ENCODE measurements at places on chromosomes 3 and 15.

DNA sequence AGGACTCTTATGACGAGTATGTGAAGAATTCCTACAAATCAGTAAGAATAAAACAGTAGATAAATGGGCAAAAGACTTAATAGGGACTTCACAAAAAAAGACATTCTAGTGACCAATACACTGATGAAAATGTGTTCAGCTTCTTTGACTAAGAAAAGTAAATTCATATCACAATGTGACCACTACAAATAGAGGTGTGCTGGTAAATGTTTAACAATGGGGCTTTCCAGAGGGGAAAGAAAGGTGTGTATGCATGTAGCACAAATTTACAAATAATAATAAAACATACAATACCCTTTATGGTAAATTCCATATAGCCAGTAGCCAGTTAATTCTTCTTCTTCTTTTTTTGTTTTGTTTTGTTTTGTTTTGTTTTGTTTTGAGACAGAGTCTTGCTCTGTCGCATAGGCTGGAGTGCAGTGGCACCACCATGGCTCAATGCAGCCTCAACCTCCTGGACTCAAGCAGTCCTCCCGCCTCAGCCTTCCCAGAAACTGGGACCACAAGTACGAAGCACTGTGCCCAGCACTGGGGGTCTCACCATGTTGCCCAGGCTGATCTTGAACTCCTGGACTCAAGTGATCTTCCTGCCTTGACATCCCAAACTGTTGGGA is 17.5 kb upstream of the NMD3 start:
- no peak for DNase-seq

- DNase-seq, result peak; percentile 80
Observed at GRCh38 chr3:43709022-43709421, 18.3 kb downstream of the ABHD5 start.

GRCh38 chr15:84874981-84875699 is 9.3 kb upstream of the SLC28A1 start:
- DNase-seq, result peak; percentile 50

DNA sequence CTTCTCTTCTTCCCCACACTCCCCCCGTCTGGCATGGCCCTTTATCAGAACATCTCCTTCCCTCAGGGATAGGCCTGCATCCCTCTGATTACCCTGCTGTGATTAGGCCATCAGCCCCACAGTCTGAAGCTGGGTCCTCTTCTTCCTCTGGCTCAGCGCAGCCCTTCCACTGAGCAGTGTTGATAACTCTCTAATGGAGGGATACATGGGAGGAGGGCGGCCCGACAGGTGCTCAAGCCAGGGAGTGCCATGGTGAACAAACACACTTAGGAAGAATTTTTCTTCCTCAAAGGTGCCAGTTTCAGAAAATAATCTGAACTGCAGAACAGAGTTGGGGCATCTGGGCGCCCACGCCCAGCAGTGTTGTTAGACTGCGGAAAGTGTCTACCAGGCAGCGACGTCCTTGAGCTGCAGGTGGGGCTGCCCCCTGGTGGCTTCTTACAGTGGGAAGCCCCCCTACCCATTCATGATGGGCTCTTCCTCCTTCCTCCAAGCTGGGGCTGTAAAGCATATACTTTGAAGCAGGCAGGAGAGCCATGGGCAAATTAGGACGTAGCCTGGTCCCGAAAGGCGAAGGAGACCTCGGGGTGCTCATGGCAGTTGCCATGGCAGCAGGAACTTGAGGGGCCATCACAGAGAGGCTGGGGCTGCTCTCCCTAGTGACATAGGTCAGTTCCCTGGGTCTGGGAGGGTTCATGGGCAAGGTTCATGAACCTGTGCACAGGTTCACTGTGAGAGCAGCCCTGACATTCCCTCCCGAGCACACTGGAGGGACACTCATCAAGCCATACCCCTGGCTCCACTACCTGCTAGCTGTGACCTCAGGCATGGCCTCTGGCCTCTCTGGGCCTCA is 33.2 kb upstream of the NR2C2 start:
- DNase-seq, result no peak

DNA sequence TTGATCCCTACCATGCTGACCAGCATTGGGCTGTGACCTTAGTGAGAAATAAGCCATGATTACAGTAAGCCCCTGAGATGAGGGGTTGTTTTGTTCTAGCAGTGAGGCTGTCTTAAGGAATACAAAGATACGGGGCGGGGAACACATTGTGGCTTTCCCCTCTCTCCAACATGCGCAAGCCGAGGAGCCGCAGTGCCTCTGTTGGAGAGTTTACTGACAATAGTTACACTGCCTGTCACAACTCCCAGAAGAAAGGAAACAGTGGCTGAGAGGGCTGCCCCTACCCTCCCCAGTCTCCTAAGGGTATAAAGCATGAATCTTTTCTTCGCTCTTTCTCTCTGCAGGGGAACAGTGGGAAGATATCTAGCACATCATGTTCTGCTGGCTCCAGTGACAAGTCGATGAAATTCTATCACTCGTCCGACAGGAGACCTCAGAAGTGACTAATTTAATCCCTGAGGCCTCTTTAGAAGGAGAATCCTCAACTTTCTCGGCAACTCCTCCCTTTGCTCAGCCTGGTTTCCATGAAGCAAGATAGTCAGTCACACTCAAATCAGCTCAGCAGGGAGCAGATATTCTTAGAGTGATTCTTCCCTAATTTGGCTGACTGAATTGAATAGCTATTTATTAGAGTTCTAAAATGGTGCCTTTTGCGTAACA is 409.0 kb upstream of the PROK2 start:
- DNase-seq, result peak; percentile 31

DNA sequence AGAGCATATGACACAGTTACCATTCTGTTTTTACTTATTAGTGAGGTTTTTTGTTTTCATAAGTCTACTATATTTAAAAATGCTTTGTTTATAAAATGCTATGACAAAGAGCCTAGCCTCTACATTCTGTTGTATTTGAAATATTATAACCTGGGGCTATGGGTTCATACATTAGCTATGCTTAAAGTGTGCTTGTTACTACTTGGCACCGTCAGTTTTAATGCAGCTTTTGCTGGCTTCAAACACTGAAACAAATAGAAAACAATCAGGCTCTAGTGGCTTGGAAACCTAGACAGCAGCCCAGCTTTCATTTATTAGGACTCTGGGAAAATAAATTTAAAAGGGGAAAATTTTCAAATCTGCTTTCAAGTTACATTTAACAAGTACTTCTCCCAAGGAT is 635.9 kb downstream of the CADM2 start:
- DNase-seq, result no peak

DNA sequence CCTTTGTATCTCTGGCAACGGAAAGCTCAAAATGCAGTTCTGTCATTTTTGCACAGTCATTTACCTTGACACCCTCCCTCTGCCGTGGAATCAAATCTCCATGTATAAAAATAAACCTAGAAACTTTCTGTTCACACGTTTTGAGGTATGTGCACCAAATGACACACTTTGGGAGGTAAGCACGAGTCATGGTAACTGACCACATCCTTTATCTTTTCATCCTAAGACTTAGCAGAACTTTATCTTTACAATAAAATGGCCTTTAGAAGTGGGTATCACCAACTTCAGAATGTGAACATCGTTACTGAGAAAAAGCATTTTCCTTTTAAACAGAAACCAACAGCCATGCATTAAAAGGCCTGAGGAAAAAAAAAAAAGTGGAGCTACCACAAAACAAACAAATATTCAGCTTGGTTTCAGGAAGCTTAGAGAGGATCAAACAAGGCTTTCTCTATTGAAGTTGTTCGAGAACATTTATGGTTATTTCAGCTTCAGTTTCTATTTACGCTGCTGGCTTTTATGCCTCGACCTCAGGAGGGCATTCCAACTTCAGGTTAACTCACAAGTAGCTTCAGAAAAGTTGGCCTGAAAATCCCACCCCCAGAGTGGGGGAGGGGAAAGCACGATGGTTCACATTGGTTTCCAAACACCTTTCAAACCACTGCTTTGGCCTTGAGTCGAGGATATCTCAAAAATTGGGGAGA is 171.1 kb upstream of the ICE2 start:
- no peak for DNase-seq

GRCh38 chr3:188272481-188273372 is 118.8 kb downstream of the LPP start:
- peak; percentile 54 for DNase-seq

DNA sequence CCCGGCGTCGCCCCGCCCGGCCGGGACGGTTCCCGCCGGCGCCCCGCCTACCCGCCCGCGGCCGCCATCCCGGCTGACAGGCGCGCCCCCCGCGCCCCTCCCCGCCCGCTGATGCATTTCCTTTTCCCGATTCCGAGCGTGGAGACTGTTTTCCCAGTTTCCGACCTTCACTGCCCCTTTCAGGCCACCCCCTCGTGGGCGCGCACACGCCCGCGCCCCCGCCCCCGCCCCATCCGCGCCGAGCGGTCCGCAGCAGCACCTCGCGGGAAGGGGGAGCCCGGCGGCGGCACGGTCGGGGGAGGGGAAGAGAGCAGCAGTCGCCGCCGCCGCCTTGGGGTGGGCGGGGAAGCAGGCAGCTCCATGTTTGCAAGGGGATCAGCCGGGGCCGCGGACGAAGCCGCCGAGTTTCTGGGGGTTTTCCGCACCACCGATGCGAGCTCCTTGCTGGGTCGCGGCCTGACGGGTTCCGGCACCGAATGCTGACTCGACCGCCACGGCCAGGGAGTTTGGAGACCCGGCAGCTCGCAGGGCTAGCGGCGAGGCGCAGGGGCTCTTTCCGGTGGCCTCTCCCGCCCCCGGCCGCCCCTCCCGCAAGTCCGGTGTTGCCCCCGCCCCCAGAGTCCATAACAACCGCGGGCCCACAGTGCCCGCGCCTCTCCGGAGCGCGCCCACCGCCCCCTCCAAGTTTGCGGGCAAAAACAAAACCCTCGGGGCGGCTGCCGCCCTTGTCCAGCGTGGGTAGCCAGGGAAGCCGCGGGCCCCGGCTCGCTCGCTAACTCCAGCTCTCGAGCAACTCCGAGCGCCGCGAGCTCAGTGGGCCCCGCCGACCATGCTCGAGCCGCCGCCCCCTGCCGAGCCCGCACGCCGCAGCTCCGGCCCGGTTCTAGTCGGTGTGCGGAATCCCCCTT is 3.2 kb upstream of the SIN3A start:
- peak; percentile 83 for DNase-seq

- peak; percentile 40 for DNase-seq
Observed at GRCh38 chr15:72342385-72342784, 22.4 kb upstream of the CELF6 start.

Data from cardiac muscle cell (in vitro differentiated cells and primary cell).